Breast epithelium (tissue), 4 donors: ENCODE measurements at places on chromosomes 7 and 10.

GRCh38 chr7:46168671-46169383 lies 247.8 kb upstream of the IGFBP3 start:
- no peaks in the 10 kb centered on the region for H3K36me3 ChIP-seq
- H3K4me1 ChIP-seq: no peaks in the 10 kb centered on the region
- DNase-seq: no peak
- H3K4me3 ChIP-seq: no peak overlapping the region
- no peak overlapping the region for H3K27ac ChIP-seq
- H3K27me3 ChIP-seq: no peaks in the 10 kb centered on the region

DNA sequence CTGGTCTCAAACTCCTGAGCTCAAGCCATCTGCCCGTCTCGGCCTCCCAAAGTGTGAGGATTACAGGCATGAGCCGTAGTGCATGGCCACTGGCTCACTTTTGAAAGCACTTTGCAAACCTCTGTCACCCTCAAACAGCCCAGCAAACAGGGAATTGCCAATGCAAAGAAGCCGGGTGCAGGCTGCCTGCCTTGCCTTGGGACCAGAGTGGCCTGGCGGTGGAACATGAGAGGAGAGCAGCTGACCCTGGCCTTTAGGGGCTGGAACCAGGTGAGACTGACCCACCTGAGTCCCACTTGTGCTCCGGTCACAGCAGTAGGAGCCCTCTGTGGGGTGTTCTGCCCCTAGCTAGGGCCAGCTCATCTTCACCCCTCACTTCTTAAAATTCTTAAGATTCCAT lies 237.1 kb upstream of the GALNT17 start:
- no peak overlapping the region for H3K4me3 ChIP-seq
- H3K4me1 ChIP-seq: no peaks in the 10 kb centered on the region
- H3K27me3 ChIP-seq: no peaks in the 10 kb centered on the region
- no peak overlapping the region for H3K27ac ChIP-seq
- no peaks in the 10 kb centered on the region for H3K36me3 ChIP-seq

GRCh38 chr7:48563334-48563733 lies 361.0 kb upstream of the CDC14C start:
- no peak for DNase-seq
- H3K4me1 ChIP-seq: no peaks in the 10 kb centered on the region
- no peaks in the 10 kb centered on the region for H3K27me3 ChIP-seq
- no peak overlapping the region for H3K27ac ChIP-seq

- no peaks in the 10 kb centered on the region for H3K4me1 ChIP-seq
- H3K27ac ChIP-seq: no peak overlapping the region
- H3K27me3 ChIP-seq: no peaks in the 10 kb centered on the region
- DNase-seq: no peak
Measured at GRCh38 chr10:5788969-5789368, 24.3 kb downstream of the GDI2 start.

DNA sequence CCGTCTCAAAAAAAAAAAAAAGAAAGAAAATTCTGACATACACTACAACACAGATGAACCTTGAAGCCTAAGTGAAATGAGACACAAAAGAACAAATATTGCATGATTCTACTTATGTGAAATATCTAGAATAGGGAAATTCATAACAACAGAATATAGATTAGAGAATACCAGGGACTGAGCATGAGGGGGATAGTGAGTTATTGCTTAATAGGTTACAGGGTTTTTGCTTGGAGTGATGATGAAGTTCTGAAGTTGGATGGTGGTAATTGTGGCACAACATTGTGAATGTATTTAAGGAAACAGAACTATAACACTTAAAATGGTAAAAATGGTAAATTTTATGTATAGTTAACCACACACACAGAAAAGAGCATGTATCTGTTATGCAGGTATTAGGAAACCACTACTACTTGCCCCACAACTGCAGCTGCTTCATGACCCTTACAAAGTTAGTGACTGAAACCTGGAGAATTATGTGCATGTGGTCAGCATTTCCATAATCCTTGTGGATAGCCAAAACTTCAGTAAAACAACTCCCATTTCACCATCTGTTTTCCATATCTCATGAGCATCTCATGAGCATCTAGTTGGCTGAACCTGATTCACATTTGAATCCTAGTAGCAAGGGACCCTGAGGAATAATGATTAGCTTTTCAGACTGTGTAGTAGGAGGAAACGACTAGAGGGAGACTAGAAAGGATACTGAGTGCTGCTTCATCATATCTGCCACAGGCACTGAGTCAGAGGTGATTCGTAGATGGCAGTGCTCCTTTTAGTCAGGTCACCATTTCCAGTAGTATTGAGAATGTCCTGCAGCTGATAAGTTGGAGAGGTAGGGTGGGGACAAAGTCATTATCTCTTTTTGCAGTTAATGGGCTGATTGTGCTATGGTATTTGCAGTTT lies 26.3 kb downstream of the SAMD8 start:
- H3K27me3 ChIP-seq: no peaks in the 10 kb centered on the region
- no peaks in the 10 kb centered on the region for H3K36me3 ChIP-seq
- no peak for DNase-seq

DNA sequence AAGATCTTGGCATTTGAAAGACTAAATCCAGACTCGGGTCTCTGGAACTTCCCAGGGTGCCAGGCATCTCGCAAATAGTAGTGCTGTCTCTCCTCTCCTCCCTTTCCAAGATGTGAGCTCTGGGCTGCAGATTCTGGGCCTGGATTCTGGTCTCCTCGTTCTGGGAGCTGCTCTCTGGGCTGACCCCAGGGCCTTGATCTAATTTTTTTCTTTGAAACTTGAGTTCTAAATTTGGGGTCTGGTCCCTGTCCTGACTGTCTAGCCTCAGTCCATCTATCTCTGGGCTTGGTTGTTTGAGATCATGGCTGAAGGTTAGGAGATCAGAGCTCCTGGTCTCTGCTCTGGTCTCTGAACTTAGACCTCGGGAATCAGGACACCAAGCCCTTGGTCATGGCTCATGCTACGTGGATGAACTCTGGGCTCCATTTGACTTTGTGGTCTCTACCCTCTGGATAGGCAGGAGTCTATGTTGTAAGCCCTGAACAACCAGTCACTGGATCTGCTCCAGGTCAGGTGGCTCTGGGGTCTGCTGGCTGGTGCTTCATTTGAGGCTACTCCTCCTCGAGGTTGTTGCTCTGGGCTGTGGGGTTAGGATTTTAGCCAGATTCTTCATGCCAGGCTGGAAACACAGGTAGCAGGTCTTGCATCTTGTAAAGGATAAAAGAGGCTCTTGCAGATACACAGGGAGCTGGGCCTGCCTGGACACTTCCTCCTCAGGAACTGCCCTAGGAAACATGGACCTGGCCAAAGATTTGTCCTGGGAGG lies 8.0 kb upstream of the MBL2 start:
- no peak overlapping the region for H3K27ac ChIP-seq
- H3K27me3 ChIP-seq: no peaks in the 10 kb centered on the region
- H3K36me3 ChIP-seq: no peaks in the 10 kb centered on the region
- no peak overlapping the region for H3K4me3 ChIP-seq

DNA sequence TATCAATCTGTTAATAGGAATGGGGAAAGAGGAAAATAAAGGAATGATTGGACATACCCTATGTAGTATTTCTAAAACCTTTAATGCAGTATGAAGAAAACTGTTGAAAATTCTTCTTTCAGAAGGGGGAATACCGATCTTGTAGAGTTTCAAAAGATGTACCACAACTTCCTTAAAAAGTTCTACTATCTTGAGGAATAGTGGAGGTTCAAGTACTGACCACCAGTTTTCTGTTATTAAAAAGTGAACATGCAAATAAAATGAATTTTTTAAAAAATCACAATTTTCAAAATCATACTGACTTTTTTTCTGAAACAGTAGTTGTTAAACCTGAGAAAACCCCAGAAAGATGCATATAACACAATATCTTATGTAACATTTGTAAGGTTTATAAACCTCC lies 86.5 kb downstream of the HERC4 start:
- peaks cover 3% of the 10 kb centered on the region for H3K36me3 ChIP-seq
- DNase-seq: no peak
- no peak overlapping the region for H3K4me3 ChIP-seq
- no peak overlapping the region for H3K27ac ChIP-seq
- H3K27me3 ChIP-seq: no peaks in the 10 kb centered on the region

GRCh38 chr10:79446758-79447084 lies 1.3 kb upstream of the ZCCHC24 start:
- H3K27me3 ChIP-seq: no peaks in the 10 kb centered on the region
- peak; percentile 67 for DNase-seq
- no peaks in the 10 kb centered on the region for H3K36me3 ChIP-seq
- H3K27ac ChIP-seq: peak overlapping the region; percentile 79
- H3K4me3 ChIP-seq: peak overlapping the region; percentile 77

- DNase-seq: no peak
- no peak overlapping the region for H3K4me3 ChIP-seq
- peak overlapping the region; percentile 91 for H3K27ac ChIP-seq
Measured at GRCh38 chr7:100543586-100543985, 4.6 kb downstream of the AGFG2 start.

GRCh38 chr10:98460837-98461499 lies 14.2 kb upstream of the HPS1 start:
- H3K36me3 ChIP-seq: no peaks in the 10 kb centered on the region
- peak overlapping the region; percentile 2 for H3K27ac ChIP-seq
- no peaks in the 10 kb centered on the region for H3K4me1 ChIP-seq
- no peak overlapping the region for H3K4me3 ChIP-seq
- no peaks in the 10 kb centered on the region for H3K27me3 ChIP-seq

- no peaks in the 10 kb centered on the region for H3K4me1 ChIP-seq
- no peak for DNase-seq
- no peaks in the 10 kb centered on the region for H3K27me3 ChIP-seq
- H3K36me3 ChIP-seq: no peaks in the 10 kb centered on the region
- no peak overlapping the region for H3K4me3 ChIP-seq
- no peak overlapping the region for H3K27ac ChIP-seq
Measured at GRCh38 chr7:128954830-128955802, 17.4 kb downstream of the IRF5 start.

- no peaks in the 10 kb centered on the region for H3K36me3 ChIP-seq
- H3K27me3 ChIP-seq: no peaks in the 10 kb centered on the region
- DNase-seq: no peak
Measured at GRCh38 chr10:88659725-88660597, 4.3 kb upstream of the LIPF start.

GRCh38 chr7:106140406-106141173 lies 28.5 kb upstream of the SYPL1 start:
- no peaks in the 10 kb centered on the region for H3K27me3 ChIP-seq
- no peak for DNase-seq

- no peaks in the 10 kb centered on the region for H3K27me3 ChIP-seq
- H3K4me3 ChIP-seq: peak overlapping the region; percentile 93
- H3K4me1 ChIP-seq: peaks cover 13% of the 10 kb centered on the region
- H3K27ac ChIP-seq: peak overlapping the region; percentile 99
- peak; percentile 44 for DNase-seq
- no peaks in the 10 kb centered on the region for H3K36me3 ChIP-seq
Measured at GRCh38 chr10:68330852-68331454, 911 bp upstream of the HNRNPH3 start.

DNA sequence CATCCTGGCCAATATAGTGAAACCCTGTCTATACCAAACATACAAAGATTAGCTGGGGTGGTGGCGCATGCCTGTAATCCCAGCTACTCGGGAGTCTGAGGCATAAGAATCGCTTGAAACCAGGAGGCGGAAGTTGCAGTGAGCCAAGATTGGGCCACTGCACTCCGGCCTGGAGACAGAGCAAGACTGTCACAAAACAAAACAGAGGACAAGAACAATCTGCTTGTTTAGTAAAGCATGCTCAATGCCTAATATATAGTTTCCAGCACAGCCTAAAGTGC lies 1.8 kb upstream of the SEC24C start:
- peaks cover 6% of the 10 kb centered on the region for H3K4me1 ChIP-seq
- peak overlapping the region; percentile 53 for H3K27ac ChIP-seq
- H3K27me3 ChIP-seq: no peaks in the 10 kb centered on the region
- no peaks in the 10 kb centered on the region for H3K36me3 ChIP-seq
- no peak for DNase-seq

DNA sequence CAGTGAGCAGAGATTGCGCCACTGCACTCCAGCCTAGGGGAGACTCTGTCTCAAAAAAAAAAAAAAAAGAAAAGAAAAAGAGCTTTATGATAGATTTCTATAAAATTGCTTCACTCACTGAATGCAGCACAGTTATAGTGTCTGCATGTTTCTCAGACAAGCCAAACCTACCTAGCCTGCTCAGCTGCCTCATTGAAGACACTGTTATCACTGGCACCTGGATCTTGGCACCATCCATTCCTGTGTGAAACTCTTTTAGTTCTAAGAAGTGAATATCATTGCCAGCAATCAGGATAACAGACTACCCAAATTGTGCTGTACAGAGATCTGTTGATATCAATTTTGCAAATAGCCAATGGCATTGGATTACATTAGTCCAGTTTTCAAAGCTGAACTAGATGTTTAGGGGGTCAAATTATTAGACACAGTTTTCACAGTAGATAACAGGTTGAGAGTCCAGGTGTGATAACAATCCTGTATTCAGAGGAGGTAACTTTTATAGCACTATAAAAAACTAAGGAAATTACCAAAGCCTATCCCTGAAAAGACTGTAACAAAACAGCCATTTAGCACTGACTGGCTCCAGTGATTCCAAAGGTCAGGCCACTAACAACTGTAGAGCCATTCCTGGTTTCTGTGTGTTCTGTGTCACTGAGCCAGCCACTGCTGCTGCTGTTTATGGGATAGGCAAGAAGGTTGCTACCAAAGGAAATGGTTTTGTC lies 17.1 kb downstream of the PDSS1 start:
- H3K4me3 ChIP-seq: no peak overlapping the region
- no peaks in the 10 kb centered on the region for H3K4me1 ChIP-seq
- H3K27me3 ChIP-seq: no peaks in the 10 kb centered on the region
- H3K27ac ChIP-seq: no peak overlapping the region
- DNase-seq: no peak

GRCh38 chr10:120095875-120096274 lies 203.3 kb downstream of the SEC23IP start:
- H3K36me3 ChIP-seq: no peaks in the 10 kb centered on the region
- no peaks in the 10 kb centered on the region for H3K4me1 ChIP-seq
- no peaks in the 10 kb centered on the region for H3K27me3 ChIP-seq
- DNase-seq: no peak
- H3K27ac ChIP-seq: no peak overlapping the region
- no peak overlapping the region for H3K4me3 ChIP-seq

DNA sequence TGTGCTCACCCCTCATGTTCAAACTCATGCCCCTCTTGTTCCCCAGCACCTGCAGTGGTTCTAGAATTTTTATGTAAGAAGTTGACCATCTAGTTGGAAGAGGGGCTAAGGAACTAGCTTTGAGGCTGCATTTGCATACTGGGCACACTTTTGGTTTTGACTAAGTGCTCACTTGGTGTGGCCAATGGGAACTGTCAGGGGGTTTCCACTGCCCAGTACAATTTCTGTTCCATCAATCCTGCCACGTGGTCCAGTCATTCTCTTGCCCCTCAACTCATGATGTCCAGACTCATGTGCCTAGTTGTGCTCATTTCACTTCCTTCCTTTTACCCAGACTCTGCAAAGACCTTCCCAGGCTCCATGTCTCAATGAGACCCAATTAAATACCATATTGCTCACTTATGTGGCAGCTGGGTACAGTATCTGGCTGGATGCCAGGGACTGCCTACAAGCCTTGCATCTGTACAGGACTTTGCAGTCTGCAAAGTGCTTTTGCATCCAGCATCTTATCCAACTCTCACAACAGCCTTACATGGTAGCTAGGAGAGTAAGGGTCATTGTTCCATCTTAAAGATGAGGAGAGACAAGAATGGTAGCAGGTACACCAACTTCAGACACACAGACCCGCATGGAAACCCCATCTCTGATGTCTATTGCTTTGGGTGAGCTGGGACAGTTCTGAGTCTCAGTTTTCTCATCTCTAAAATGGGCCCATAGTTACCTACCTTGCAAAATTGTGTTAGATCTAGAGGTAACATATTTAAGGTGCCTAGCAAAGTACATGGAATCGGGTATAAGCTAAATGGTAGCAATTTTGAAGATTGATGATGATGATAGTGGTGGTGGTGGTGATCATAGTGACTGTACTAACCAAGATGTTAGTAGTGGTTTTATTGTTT lies 30.1 kb upstream of the KCNMA1 start:
- no peaks in the 10 kb centered on the region for H3K27me3 ChIP-seq
- H3K4me1 ChIP-seq: no peaks in the 10 kb centered on the region
- no peak overlapping the region for H3K4me3 ChIP-seq
- no peak overlapping the region for H3K27ac ChIP-seq
- H3K36me3 ChIP-seq: no peaks in the 10 kb centered on the region
